ENCODE measurements at places on chromosomes 4 and X.
A peak's percentile ranks its signal among the peaks of the same experiment; 100 is the strongest.

DNA sequence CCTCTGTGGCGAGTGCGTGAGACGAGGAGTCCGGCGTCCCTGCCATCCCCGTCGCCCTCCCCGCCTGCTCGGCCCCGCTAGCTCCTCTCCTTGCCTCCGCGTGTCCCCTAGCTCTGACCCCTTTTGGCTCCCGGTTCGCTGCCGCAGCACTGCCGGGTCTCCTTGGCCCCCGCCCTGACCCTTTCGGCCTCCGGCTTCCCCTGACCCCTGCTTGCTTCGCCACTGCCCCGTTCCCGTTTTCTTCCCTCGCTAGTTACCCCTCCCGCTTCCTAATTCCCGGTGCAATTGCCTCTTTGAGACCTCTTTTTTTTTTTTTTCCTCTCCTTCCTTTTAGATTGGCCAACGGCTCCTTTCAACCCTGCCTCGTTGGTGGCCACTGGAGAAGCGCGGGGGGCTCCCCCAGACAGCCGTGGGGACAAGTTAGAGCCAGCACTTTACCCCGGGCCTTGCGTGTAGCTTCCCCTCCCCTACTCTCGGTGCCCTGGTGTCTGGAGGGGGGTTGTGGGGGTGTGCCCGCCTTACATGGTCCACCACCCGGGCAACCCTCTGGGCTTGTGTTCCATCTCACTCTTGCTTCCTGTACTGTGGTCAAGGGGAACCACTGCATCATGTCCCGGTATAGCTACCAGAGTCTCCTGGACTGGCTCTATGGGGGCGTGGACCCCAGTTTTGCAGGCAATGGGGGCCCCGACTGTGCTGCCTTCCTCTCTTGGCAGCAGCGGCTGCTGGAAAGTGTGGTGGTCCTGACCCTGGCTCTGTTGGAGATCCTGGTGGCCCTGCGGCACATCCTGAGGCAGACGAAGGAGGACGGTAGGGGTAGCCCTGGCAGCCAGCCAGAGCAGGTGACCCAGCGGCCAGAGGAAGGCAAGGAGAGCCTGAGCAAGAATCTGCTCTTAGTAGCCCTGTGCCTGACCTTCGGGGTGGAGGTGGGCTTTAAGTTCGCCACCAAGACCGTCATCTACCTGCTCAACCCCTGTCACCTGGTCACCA, 548 bp downstream of the TMEM164 start:
- no peak for DNase-seq

- peak; percentile 50 for DNase-seq
Measured at GRCh38 chr4:94798808-94799207, 41.1 kb downstream of the BMPR1B start.

DNA sequence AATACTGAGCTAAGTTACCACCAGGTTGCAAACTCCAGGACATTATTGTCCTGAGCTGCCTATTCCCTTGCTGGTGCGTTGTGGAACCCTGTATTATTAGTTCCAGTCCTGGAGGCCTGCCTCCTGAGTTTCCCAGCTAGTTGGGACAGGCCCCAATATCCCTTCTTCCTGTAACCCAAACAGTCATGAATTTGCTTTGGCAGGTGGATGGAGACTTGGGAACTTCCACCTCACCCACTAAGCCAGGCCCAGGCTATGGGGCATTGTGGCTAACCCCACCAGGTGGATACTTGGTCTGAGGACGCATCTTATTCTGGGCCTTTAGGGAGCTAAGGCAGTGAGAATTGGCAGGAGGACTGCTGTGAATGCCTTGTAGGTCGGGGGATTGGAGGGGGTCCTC, 5.0 kb downstream of the RBM3 start:
- no peak for DNase-seq

- no peak for DNase-seq
Measured at GRCh38 chrX:96432647-96433046, 252.0 kb upstream of the DIAPH2 start.

DNA sequence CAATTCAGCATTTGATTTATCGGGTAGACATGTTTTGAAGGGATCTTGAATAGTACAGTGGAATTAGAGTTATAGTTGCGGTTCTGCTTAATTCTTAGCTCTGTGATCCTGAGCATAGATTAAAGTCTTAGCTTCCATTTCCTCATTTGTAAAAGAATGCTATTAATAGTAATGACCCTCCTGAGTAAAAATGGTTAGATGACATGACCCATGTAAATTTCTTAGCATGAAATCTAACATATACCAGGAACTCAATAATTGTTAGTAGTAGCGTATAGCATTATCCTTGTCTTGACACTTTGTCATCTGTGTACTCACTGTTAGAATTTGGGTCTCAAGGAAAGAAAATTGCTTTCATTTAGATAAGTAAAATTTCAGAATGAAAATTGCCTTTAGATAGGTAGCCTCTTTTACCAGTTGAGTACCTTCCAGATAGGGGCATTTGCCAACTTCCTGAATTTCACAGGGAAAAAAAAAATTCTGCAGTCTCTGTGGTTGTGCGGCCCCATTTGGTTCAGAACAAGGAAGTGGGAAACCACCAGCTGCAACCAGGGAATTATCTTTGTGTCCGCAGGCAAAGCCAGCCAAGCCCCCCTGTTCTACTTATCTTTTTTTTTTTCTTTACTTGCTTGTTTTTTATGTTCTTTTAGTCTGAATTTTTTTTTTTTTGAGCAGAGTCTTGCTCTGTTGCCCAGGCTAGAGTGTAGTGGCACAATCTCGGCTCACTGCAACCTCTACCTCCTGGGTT, 86.9 kb downstream of the TMEM164 start:
- no peak for DNase-seq

DNA sequence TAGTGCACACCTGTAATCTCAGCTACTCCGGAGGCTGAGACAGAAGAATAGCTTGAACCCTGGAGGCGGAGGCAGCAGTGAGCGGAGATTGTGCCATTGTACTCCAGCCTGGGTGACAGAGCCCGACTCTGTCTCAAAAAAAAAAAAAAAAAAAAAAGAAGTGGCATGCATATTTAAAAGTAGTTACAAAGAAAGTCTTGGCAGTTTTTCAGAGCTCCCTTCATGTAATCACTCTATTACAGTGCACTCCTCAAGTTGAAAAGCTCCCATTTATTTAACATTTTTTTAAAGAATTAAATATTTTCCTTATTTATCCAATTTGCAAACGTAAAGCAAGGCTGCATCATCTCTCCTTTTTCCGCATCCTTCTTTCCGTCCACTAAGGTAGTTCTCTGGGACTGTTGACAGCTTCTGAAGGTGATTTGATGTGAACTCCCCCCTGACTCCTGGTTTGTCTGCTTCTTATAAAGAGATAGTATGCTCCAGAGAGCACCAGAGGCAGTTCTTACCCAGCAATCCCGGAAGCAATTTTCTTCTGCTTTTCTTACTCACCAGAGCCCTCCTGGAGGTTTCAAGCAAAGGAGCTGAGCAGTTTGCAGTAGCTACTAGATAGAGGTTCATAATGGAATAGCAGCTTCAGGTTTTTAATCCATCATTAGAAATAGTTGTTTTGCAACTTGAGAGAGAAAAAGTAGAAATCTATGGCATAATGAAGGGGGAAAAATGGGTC, 151.0 kb downstream of the PALLD start:
- no peak for DNase-seq

DNA sequence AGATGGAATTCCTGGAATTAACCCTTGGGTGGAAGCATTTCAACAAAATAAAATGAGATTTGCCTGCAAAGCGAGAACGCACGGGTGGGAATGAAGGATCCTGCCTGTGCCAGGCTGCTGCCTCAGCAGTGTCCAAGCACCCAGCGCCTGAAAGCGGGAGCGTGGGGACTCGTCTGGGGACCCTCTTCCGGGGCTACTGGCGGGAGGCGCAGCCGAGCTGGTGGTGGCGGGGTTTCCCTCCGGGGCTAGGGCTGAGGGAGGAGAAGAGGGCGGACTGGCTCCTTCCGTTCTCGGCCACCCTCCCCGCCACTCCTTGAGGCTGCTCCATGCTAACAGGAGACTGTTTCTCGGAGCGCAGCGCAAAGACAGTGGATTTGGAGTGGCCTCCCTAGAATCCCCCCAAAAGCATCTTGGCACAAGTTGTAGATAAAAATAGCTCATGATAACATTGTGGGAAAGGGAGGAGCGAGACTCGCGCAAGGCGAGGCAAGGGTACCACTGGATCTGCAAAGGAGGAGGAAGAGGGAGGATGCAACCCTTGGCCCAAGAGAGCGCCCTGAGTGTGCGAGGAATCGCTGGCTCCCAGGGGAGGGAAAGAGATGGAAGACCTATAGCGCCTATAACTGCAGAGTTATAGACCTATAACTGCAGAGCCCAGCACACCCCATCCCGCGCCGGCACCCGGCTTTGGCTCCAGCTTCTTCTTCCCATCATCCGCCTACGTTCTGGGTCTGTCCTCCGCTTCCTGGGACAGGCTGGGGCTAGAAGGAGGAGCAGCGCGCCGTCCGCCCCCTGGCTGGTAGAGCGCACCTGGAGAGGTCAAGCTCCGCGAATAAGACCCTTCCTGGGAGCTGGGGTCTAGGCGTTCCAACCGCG, 1.3 kb downstream of the HS3ST1 start:
- DNase-seq, result no peak

- DNase-seq, result no peak
Measured at GRCh38 chr4:111905511-111905910, 239.7 kb upstream of the FAM241A start.

DNA sequence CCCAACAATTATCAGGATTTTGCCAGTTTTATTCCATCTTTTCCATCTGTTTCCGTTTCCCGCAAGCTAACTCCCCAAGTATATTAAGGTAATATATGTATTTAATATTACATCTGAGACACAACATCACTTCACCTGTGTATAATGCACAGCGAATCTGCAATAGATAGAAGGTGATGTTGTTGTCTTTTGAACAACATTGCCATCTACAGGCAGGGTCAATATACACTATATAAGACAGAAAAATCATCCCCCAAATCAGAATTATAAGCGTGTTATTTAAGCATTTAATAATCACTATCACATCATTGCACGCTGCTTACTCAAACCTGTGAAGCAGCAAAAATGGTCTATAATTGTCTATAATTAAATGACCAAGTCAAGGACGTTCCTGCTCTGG, 1115.5 kb downstream of the NLGN4X start:
- DNase-seq, result no peak

GRCh38 chr4:38177641-38178391, 217.6 kb downstream of the PTTG2 start:
- no peak for DNase-seq

GRCh38 chr4:185538806-185539205, 3.5 kb upstream of the PDLIM3 start:
- no peak for DNase-seq

- DNase-seq, result peak; percentile 21
Measured at GRCh38 chrX:13747836-13748235, 13.3 kb downstream of the OFD1 start.

DNA sequence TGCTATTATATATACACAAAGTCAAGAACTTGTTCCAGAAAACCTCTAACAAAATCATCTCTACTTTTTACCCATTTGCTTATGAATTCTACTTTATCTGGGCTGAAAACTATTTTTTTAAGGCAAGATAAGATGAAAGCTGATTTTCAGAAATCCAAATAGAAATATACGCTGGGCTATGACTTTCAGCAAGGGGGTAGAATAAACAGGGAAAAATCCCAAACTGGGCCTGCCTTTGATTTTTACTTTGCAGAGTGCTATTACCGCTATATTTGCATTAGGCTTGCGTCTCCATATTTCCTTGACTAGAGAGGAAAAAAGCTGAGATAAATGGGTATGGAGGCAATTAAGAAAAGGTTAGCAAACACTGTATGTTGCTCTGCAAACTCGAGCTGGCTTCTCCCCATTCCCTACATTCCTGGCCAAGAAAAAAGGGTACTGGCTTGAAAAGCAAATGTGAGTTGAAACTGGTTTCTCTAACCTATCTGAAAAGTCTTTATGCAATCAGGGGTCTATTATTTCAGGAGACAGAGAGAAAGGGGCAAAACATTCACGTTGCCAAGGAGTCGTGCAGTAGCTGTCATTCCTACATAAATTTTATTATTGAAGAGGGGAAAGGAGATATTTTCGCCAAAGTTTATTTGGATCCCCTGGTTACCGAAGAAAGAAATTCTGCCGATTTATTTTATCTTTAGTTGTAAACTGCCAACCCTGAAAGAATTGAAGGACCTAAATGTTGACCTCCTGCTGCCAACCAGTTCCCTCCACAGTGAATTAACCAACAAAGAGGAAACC, 2.2 kb downstream of the TMEM47 start:
- no peak for DNase-seq

GRCh38 chrX:118756101-118756500, 28.7 kb downstream of the IL13RA1 start:
- DNase-seq, result no peak

- no peak for DNase-seq
Measured at GRCh38 chr4:15489551-15489950, 19.9 kb downstream of the CC2D2A start.

DNA sequence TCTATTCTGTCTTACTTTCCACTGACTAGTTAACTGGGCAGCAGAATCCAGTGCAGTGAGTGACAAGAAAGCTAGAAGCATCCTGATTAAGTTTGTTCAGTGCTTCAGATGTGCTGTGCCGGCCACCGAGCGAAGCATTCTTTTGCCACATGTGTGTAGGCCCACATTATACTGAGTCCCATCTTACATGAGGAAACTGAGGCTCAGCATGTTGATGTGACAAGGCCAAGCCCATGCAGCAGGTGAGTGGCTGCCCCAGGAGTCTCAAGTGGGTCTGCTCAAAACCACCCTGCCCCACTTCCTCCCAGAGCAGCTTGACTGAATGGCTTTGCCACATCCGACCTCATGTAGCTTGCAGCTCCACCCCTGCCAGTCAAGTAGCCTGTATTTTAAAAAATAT, 50.5 kb downstream of the RHOH start:
- no peak for DNase-seq

DNA sequence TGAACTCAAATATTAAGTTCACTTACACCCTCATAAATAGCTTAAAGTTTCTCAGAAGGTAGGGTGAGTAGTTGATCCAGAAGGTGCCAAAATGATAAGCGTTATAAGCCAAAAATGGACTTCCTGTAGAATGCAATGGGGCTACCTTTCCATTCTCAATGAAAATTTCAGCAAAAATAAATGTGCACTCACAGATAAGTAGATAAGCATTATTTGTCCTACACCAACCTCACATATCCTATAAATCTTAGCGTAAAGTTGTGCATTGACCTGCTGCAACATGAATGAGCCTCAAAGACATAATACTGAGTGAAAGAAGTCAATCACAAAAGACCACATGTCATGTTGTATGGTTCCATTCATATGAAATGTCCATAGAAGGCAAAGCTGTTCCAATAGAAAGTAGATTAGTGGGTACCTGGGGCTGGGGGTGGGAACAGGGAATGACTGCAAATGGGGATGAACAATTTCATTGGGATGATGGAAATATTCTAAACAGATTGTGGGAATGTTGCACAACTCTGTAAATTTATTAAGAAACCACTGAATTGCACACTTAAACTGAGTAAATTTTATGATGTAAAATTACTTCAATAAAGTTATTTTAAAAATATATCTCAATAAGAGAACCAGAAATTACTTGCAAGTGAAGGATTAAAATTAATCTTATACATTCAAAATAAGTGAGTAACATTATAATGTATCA, 100.9 kb downstream of the AMELX start:
- DNase-seq, result no peak

Measured in kidney epithelial cell (primary cell).